ENCODE measurements at places on chromosomes 11 and 22.

GRCh38 chr11:76663912-76664440 lies 6.6 kb downstream of the LRRC32 start:
- H3K4me3 ChIP-seq = no peak overlapping the region
- peaks cover under 1% of the 10 kb centered on the region for H3K4me1 ChIP-seq
- no peaks in the 10 kb centered on the region for H3K36me3 ChIP-seq
- H3K27me3 ChIP-seq = peaks cover 18% of the 10 kb centered on the region

GRCh38 chr11:100863080-100863581 lies 176.0 kb downstream of the ARHGAP42 start:
- no peaks in the 10 kb centered on the region for H3K27me3 ChIP-seq
- DNase-seq = peak; percentile 95
- no peak overlapping the region for H3K4me3 ChIP-seq
- H3K36me3 ChIP-seq = no peaks in the 10 kb centered on the region
- peak overlapping the region; percentile 40 for H3K27ac ChIP-seq
- H3K4me1 ChIP-seq = peaks cover 7% of the 10 kb centered on the region

DNA sequence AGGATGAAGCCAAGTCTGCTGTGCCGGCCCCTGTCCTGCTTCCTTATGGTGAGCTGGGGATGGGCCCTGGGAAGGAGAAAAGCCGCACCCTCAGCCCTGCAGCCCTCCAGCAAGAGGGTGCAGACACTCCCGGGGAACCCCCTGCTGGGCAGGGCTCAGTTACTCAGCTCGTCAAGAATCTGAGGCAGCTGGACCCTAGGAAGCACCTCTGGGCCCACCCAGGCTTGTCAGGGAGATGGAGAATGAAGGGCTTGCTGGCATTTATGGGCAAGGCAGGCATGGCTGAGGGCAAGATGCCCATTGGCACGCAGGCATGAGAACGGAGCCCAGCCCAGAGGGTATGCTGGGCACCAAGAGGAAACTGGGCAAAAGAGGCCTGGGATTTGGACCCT lies 12.9 kb downstream of the RELT start:
- no peaks in the 10 kb centered on the region for H3K36me3 ChIP-seq
- H3K4me3 ChIP-seq = no peak overlapping the region
- no peak for DNase-seq
- no peak overlapping the region for H3K27ac ChIP-seq
- H3K4me1 ChIP-seq = no peaks in the 10 kb centered on the region

DNA sequence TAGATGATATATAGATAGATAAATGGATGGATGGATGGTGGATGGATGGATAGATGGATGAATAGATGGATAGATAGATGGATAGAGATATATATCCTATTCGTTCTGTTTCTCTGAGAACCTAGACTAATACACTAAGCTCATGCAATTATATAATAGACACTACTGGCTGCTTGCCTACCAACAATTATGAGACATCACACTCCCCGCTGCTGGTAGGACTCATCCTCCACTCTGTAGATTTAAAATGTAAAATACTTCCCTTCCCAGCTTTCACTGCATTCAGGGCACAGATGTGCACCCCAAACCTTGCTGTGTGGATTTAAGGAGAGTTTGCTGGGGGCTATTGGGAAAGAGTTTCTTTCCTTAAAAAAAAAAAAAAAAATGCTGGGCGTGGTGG lies 28.3 kb upstream of the RCN1 start:
- H3K27me3 ChIP-seq = no peaks in the 10 kb centered on the region
- no peaks in the 10 kb centered on the region for H3K36me3 ChIP-seq
- H3K4me1 ChIP-seq = no peaks in the 10 kb centered on the region
- H3K27ac ChIP-seq = no peak overlapping the region
- no peak overlapping the region for H3K4me3 ChIP-seq
- DNase-seq = no peak

GRCh38 chr11:32186118-32186517 lies 95.2 kb downstream of the RCN1 start:
- no peak overlapping the region for H3K27ac ChIP-seq
- no peak overlapping the region for H3K4me3 ChIP-seq
- peaks cover 16% of the 10 kb centered on the region for H3K4me1 ChIP-seq
- no peaks in the 10 kb centered on the region for H3K27me3 ChIP-seq

- H3K27me3 ChIP-seq = peaks cover 33% of the 10 kb centered on the region
- no peak overlapping the region for H3K27ac ChIP-seq
Observed at GRCh38 chr11:17531071-17531600, 13.1 kb downstream of the USH1C start.

- DNase-seq = no peak
- H3K27me3 ChIP-seq = no peaks in the 10 kb centered on the region
- H3K4me3 ChIP-seq = no peak overlapping the region
- H3K36me3 ChIP-seq = no peaks in the 10 kb centered on the region
Observed at GRCh38 chr11:3108183-3108721, 51.0 kb upstream of the CARS1 start.

- H3K4me1 ChIP-seq = no peaks in the 10 kb centered on the region
- H3K36me3 ChIP-seq = no peaks in the 10 kb centered on the region
- H3K4me3 ChIP-seq = no peak overlapping the region
- H3K27ac ChIP-seq = no peak overlapping the region
Observed at GRCh38 chr11:75894036-75894585, 79.1 kb downstream of the UVRAG start.

DNA sequence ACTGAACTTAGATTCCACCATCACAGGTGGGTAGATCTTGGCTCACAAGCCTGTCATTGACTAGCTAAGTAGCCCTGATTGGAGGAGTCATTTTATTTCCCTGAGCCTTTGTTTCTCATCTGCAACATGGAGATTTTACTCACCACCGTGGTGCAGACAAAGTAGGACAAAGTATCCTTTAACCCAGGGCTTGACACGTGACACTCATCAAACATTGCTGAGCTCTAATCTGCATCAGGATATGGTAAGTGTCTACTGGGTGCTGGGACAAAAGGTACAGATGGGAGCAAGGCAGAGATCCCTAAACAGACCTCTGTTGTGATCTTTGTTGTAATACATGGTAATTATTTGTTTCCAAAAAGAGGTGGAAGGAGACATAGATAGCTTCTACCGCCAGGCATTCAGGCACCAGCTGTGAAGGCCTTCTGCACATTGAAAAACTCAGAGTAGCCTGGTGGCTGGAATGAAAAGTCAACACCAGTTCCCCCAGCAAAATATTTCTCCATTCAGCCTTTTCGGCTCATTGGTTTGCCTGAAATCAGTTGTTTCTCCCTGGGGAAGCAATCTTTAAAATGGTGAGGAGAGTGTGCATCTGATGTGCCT lies 18.3 kb upstream of the MICAL2 start:
- no peaks in the 10 kb centered on the region for H3K36me3 ChIP-seq
- no peak overlapping the region for H3K27ac ChIP-seq
- H3K27me3 ChIP-seq = no peaks in the 10 kb centered on the region
- peaks cover 13% of the 10 kb centered on the region for H3K4me1 ChIP-seq
- H3K4me3 ChIP-seq = no peak overlapping the region
- no peak for DNase-seq

DNA sequence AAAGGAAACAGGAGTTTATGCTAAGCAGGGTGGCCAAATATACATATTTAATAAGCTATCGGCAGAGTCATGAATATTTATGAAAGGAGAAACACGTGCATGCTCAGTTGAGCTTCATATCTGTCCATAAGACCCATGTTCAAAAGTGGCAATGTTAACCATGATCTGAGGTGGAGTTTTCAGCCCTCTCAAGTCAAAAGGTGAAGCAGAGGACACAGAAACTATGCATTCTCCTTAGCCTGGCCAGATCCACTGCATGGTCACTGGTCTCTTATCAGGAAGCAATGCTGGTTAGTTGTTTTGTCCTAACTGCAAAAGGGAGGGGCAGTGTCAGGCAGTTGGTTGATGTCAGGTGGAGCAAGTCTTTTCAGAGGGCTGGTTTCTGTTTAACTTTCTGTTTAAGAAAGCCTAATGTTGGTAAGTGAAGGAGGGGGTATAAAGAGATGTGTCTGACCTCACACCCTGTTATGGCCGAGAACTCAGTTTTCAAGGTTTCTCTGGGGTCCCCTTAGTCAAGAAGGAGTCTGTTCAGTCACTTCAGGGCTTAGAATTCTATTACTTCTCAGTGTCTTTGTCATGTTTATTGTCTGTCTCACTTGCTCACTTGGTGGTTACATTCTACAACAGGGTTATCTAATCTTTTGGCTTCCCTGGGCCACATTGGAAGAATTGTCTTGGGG lies 5.5 kb upstream of the SELENOH start:
- peaks cover 12% of the 10 kb centered on the region for H3K4me1 ChIP-seq
- DNase-seq = peak; percentile 64
- H3K36me3 ChIP-seq = no peaks in the 10 kb centered on the region
- no peaks in the 10 kb centered on the region for H3K27me3 ChIP-seq
- H3K27ac ChIP-seq = peak overlapping the region; percentile 70

DNA sequence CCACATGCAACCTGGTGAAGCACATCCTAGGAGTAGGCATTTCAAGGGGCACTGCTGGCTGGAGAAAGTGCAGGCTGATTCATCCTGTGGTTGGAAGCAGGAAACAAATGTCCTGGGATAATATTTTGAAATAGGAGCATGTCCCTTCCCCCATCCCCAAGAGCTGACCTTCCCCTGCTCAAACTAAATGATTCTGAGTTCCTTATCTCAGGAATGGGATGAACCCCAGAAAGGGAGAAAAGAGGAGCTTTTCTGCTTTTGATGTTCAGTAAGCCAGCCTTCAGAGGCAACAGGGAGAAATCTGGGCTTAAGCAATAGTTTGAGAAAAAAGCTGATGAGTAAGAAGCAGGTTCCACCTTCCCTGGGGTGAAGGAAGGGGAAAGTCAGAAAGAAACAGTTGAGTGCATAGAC lies 19.5 kb upstream of the SPON1 start:
- no peak overlapping the region for H3K27ac ChIP-seq
- H3K4me3 ChIP-seq = no peak overlapping the region
- no peaks in the 10 kb centered on the region for H3K36me3 ChIP-seq
- H3K27me3 ChIP-seq = no peaks in the 10 kb centered on the region
- no peaks in the 10 kb centered on the region for H3K4me1 ChIP-seq
- no peak for DNase-seq

DNA sequence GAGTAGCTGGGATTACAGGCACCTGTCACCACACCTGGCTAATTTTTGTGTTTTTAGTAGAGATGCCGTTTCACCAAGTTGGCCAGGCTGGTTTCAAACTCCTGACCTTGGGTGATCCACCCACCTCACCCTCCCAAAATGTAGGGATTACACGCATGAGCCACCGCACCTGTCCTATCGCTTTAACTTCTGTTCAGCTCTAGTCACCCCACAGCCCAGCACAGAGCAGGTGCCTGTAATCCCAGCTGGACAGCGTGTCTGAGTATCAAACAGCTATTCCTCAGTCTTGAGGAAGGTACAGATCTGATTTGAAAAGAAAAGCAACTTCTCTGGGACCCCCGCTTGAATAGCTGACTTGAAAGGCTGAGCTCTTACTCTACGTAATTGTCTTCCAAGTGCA lies 149.1 kb downstream of the CTTN start:
- no peak overlapping the region for H3K4me3 ChIP-seq
- H3K27me3 ChIP-seq = peaks cover 96% of the 10 kb centered on the region
- H3K27ac ChIP-seq = no peak overlapping the region

All from MM.1S (cell line).